ENCODE measurements at places on chromosomes 3 and 15.

GRCh38 chr15:73962433-73962832, 29.7 kb downstream of the STOML1 start:
- no peak for DNase-seq

- DNase-seq: no peak
These were observed 76.0 kb downstream of the PTPRG start for GRCh38 chr3:61637088-61638051.

GRCh38 chr3:33023176-33024136, 72.0 kb downstream of the CCR4 start:
- no peak for DNase-seq

DNA sequence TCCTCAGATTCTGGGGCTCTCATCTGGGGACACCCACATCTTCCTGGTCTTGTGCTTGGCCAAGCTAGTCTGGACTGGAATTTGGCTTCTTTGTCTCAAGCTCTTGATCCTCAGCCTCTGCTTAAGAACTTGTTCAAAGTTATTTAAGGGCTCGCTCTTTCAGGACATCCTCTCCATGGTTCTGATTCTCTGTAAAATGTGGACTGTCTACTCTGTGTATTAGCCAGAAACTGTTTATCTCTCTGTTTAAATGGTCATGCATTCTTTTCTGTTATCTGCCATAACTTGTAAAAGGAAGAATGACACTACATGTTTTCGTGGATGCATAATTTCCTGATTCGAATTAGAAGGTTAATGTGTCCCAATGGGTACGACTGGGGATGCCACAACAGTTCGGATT, 79.4 kb downstream of the COL6A5 start:
- DNase-seq: no peak

GRCh38 chr3:52004163-52004787, 8.6 kb upstream of the RPL29 start:
- no peak for DNase-seq

DNA sequence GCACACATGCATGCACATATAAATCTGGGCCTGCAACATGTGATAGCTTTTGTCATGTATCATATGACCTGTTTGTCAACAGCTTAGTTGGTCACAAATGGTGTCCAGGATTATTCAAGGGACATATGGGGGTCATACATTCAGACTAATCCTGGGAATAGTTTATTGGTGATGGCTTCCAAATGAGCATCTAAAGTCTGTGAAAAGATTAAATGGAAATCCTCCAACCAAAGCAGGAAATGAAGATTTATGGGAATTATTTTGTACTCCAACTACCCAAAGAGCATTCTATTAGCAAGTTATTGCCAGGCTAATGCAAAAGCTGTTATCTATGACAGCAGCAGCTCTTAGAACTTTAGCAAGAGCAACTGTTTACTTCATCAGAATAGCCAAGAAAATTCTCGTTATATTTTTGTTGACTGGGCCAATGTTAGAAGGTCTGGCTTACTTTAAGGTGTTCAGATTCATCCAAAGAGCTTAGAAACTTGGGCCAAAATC, 7.1 kb downstream of the FSTL1 start:
- no peak for DNase-seq

- DNase-seq: no peak
These were observed 413.3 kb downstream of the NAALADL2 start for GRCh38 chr3:175272392-175272791.

DNA sequence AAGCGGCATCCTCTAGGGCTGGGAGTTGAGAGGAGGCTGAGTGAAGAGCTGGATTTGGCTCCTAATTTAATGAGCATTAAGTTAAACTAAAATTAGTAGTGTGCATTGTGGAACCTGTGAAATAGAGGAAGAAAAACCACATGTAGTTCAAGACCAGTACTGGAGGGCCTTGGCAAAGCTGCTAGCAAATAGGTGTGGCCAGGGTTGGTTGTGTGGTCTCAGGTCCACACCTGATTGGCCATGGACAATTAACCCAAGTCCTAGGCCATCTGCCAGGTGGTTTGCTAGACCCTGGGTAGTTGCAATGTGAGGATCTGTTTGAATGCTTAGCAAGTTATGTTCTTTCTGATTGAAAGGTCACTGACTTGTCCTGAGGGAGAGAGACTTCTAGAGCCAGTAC, 275.5 kb downstream of the PDCD6IP start:
- DNase-seq: no peak
